ENCODE measurements at places on chromosomes 1 and 21. TPM values are rescaled to one million over a fixed set of nuclear protein-coding genes. Genes with fewer than 3 reads are reported as not detected.

GRCh38 chr21:46077674-46078101, 20.2 kb upstream of the COL6A2 start:
- DNase-seq = no peak

Gene ATP6V1G3
- total RNA-seq = not detected

DNA sequence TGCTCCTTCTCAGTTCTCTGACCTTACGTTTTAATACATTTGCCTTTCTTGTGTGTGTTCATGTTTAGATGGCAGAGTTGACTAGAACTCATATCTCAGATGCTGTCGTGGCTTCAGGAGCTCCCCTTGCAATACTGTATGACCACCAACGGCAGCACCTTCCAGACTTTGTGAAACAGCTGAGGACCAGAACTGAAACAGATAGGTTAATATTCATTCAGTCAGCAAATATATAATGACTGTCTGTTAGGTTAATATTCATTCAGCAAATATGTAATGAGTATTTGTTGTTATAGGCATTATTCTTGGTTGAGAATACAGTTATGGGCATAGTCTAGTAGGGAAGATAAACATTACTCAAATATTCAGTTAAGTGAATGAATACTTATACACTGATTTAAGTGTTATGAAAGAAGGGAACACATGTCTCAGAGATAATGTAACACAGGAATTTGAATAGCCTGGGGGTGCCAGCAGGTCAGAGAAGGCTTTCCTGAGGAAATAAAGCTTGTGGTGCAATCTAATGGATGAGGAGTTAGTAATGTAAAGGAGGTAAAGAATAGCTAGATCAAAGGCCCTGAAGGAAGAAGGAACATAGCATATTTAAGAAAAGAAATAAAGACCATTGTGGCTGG, 88.5 kb downstream of the CEP350 start:
- DNase-seq = peak; percentile 41

DNA sequence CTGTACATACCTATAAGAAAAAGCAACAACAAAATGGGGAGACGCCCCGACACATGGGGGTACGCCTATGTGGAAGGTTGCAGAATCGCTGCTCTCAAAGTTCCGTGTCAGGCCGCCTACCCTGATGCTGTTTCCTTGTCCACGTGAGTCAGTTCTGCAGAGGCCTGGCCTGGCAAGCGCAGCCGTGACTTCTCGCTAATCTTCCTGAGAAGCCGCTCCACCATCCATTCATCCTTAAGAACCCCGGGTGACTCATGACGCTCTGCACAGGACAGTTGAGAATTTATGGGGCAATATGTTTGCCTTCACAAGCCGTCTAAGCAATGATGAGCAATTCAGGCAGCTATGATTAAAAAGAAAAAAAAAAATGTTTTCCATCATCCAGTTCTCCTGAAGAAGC, 122.3 kb upstream of the TMPRSS2 start:
- DNase-seq = peak; percentile 97

- peak; percentile 82 for DNase-seq
Measured at GRCh38 chr1:59083946-59084865, 212.7 kb upstream of the FGGY start.

DNA sequence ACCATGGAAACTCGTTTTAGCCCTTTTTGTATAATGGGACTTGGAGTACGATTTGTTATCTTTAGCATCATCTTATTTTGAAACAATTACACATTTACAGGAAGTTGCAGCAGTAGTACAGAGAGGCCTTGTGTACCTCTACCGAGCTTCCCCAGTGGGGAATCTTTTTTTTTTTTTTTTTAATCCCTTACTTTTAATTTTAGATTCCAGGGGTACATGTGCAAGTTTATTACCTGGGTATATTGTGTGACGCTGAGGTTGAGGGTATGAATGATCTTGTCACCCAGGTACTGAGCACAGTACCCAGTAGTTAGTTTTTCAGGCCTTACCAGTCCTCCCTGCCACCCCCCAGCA, 45.9 kb downstream of the HHAT start:
- DNase-seq = no peak

Gene CRB1
- not detected for total RNA-seq

DNA sequence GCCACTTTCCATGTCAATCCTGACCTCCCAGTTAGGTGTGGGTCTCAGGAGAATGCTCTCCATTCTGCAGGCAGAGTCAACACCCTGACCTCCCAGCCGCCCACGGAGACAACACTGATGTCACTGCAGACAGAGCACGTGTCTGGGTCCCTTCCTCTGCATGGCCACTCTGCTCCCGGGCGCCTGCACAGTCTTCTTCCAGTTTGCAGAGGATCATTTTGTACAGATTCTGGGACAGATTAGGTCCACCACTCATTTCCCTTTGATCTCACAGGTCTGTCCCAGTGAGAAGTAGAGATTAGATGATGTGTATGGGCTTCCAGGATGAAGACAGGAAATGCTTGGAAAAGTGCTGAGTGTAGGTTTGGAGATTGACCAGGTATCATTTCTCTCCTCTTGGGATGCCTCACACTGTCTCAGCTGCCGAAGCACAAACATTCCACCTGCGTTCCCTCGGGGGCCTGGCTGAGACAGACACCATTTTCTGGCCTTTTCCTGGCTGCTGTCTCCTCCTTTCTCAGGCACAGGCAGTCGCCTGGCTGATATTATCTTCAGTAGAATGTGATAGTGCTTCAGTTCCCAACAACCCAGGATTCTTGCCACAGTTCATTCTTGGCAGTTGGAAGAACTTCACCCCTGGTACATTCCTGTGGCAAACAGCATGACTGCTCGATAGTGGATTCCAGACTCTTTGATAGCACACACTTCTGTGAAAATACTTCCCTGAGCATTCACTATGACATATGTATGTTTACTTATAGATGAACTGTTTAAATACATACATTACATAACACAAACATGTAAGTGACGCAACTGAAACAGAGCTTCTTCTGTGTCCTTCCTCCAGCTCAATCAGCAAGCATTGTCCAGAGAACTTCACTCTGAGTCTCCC, 7.9 kb downstream of the MYBPHL start:
- DNase-seq = peak; percentile 86

Gene PKLR
- not detected for total RNA-seq

DNA sequence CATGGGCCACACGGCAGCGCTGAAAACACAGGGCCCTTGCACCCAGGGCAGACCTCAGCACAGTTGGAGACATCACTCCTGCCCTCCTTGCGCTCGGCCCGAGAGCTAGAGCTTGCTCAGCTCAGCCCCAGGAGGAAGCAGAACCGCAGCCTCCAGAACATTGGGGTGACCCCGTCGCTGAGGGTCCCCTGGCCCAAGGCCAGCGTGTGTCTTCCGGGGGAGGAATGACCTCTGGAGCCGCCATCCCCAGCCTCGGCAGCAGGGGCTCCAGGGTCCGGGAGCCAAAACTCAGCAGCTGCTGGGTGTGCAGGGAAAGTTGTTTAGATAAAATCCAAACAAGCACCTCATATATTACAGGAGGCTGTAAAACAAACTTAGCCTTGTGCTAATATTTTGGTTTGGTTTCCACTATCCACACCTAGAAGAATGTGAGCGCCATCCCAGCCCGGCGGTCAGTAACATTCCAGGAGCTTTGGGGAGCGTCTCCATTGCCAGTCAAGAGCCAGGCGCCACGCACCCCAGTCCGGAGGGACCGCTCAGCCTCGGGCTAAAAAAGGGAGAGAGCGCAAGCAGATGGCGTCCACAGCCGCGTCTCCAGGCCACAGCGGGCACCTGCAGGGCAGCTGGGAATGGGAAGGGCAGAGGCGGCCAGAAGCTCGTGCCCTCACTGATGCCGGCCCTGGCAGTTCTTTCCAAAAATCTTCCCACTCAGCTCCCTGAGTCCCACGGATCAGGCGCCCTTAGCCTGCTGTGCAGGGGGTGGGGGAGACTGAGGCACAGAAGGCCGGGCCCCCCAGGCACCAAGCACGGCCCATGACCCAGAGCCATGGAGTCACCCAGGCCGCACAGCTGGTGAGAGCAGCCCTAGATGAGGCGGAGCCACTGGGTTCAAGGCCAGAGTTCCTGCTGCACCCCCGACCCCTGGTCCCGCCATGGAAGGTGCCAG, 52.0 kb downstream of the SLX9 start:
- no peak for DNase-seq

DNA sequence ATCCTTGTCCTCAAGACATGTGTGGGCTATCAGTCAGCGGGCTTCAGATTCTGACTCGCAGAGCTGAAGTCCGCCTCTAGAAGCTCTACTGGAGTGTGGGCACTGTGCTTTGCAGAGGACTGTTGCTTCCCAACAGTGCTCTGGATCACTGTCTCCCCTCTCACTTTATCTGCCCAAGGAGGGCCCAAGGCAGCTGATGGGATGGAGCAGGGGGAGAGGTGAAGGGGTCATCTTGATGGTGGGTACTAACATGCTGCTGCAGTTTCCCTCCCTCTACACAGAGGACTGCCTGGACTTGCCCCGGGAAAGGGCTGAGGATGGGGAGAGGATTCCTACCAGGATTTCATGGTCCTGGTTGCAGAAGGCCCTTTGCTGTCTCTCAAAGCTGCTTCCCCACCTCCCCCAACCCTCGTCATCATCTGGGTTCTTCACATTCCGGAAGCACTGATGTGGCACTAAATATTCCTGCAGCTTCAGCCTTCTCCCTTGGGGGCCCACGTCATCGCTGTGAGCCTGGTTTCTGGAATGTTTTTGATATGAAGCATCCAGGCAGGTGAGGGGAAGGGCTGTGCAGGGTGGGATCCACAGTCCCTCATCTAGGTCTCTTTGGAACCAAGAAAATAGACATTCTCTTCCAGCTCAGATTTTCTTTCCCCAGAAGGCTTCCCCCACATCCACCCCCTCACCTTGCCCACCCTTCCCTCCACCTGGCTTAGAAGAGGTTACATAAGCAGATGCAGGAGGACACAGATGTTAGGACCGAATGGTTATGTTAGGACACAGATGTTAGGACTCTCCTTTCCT, 23.2 kb downstream of the NUAK2 start:
- DNase-seq = peak; percentile 92

DNA sequence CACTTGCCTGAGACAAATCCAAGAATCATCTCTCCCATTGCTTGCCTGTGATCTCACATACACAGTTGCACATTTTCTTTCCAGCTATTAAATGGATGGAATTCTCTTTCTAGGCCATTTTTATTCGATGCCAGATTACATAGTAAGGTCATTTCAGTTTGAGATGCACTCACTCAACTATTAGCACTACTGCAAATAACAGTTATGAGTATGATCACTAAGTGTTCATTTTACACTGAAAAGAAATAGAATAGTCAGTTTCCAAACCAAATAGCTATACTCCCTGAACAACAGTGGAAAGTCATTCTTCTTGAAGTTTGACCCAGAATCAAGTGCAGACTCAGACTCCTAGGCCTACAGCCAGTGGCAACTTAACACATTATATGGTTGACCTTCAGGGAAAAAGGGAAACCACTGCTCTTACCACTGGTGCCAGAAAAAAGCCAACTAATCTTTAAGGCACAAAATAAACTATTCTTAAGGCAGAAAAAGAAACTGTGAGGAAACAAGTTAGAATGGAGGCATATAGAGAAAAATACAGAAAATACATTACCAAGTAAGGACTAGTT, 31.5 kb downstream of the WNT2B start:
- DNase-seq = peak; percentile 9

Gene GBP5
- not detected for total RNA-seq

DNA sequence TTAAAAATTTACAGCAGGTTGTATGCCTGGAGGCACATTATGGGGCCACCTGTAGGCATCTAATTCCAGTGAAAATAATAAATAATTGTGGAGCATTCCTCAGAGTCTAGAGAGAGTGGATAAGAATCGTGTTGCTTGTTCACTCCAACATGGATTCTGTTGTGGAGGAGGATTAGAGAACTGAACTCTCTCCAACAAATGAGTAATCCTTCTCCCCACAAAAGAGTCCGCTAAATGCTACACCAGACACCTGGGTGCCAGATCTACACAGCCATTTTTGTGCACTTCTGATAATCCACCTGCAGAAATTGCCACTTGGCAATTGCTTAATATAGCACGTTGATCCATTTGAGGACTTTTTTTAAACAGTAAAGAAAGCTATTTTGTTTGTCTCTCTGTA, 113.7 kb upstream of the DPYD start:
- peak; percentile 75 for DNase-seq

DNA sequence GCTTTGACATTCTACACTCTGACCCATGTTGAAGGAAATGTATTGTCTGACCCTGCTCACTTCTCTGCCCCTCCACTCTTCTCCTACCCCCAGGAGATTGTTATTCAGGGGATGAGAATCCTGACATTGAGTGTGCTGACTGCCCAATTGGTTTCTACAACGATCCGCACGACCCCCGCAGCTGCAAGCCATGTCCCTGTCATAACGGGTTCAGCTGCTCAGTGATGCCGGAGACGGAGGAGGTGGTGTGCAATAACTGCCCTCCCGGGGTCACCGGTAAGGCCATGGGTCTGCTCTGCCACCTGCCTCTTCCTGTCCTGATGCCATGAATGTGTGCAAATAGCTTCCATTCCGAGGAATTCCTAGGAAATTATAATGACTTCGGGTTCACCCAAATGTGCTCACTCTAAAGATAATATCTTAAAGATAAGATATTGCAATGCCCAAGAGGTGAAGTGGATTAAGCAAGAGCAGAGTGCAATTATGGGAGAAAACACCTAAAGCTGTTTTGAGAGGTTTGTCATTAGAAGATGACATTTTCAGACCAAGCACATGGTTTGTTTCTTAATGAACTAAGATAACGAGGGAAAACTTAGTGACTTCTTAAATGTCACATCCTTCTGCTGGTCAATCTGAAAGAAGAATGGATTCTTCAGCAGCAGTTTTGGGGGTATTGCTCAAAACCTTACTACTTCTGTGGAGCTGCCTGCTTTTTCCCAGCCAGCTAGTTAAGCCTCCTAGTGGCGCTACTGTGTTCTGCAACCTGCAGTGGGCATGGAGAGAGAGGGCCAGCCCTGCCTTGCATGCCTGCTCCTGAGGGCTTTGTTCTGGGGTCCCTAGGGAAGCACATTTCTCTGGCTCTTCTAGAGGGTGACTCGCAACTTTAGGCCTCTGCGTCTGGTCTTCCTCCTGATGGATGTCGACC, 41.6 kb downstream of the LAMC2 start:
- DNase-seq = peak; percentile 50

DNA sequence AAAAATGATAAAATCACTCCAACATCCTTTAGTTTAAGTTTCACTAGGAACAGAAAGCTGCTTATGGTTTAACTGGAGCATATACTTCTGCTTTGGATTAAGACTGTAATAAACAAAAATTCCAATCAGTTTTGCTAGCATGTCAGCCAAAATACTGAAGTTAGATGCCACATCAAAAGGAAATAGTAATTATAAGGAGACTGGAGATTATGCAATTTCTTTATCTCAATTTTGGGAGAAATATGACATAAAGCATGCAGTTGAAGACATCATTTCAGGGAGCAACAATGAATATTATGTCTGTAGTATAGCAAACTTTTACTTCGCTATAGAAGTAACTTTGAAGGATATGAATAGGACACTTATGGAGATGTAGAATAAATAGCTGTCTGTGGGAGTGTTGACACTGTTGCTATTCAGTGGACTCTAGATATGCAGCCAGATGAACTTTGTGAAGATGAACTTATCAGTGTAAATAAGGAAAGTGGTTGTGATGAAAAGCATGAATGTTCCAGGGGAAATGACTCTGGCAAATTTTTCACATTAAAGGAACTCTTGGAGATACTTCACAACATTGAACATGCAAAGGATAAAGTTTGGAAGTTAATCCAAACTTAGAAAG, 107.8 kb downstream of the RABGAP1L start:
- DNase-seq = peak; percentile 35

GRCh38 chr1:111205714-111206050, 5.2 kb upstream of the DENND2D start:
- no peak for DNase-seq

- DNase-seq = peak; percentile 100
Measured at GRCh38 chr1:94734963-94735901, 84.9 kb upstream of the SLC44A3 start.

Gene RHBG
- not detected for total RNA-seq
